ENCODE measurements at places on chromosomes 6 and 20. TPM values are rescaled to one million over a fixed set of nuclear protein-coding genes. Genes with fewer than 3 reads are reported as not detected.

EHMT2 gene
- total RNA-seq: 40.4 TPM

B3GAT2 gene
- not detected for total RNA-seq

PSMB1 gene
- 628 TPM for total RNA-seq

PLG gene
- total RNA-seq: not detected

FILIP1 gene
- total RNA-seq: 4.1 TPM

- H3K4me3 ChIP-seq: no peak overlapping the region
- peaks cover 25% of the 10 kb centered on the region for H3K4me1 ChIP-seq
- peak overlapping the region; percentile 69 for H3K27ac ChIP-seq
- no peaks in the 10 kb centered on the region for H3K27me3 ChIP-seq
- H3K36me3 ChIP-seq: no peaks in the 10 kb centered on the region
- peak; percentile 63 for DNase-seq
These were observed 119.4 kb downstream of the RFPL4B start for GRCh38 chr6:112466373-112467151.

- no peak overlapping the region for H3K4me3 ChIP-seq
- H3K4me1 ChIP-seq: peaks cover 18% of the 10 kb centered on the region
- no peak for DNase-seq
- H3K27ac ChIP-seq: no peak overlapping the region
- H3K36me3 ChIP-seq: no peaks in the 10 kb centered on the region
These were observed 18.7 kb downstream of the TFEB start for GRCh38 chr6:41716516-41717391.

DNA sequence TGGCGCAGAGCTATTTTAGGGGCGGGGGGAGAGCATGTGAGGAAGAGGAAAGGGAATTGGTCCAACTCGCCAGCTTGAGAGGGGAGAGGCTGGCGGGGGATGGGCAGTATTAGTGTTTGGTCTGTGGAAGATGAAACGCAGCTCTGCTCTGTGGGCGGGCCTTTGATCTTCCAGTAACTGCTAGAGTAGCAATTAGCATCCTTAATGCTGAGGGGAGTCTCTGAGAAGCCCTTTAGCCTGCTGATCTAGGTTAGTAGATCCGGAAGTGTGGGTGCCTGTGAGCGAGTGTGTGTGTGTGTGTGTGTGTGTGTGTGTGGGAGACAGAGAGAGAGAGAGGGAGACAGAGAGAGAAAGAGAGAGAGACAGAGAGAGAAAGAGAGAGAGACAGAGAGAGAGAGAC lies 117.2 kb upstream of the BACH2 start:
- no peaks in the 10 kb centered on the region for H3K36me3 ChIP-seq
- DNase-seq: no peak

DNA sequence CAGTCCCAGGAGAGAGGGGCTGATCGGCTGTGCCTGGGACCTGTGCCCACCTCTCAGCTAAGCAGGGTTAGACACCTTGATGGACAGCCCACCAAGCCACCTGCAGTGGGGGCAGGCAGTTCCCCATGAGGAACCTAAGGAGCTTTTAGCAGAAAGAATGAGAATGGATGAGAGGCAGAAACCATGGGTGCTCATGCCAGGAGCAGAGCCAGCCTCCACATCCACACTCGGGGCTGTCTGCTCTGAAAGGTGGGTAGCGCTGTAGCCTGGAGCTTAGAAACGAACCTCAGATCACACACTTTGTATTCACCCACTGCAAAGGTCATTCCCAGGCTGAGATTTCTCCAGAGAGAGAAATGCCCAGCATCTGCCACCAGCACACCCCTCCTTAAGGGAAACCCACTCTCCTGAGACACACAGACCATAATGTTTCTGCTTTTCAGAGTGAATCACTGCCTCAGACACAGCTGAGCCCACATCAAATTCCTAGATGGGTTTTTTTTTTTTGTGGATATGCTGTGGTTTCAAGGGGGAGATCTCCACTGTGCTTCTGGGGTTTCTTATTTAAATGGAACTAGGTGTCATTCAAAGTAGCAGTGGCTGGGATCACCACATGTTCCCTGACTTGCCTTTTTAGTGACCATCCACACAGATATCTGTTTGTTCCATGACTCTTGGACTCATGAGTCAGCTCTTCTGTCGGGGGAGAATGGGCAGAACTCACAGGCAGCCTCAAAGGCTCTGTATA lies 218.9 kb downstream of the EYA2 start:
- no peak for DNase-seq
- no peak overlapping the region for H3K27ac ChIP-seq
- H3K27me3 ChIP-seq: no peaks in the 10 kb centered on the region
- H3K36me3 ChIP-seq: no peaks in the 10 kb centered on the region
- no peak overlapping the region for H3K4me3 ChIP-seq
- H3K4me1 ChIP-seq: peaks cover 16% of the 10 kb centered on the region

GRCh38 chr6:11926594-11927407 lies 85.3 kb upstream of the HIVEP1 start:
- H3K27me3 ChIP-seq: no peaks in the 10 kb centered on the region
- no peak overlapping the region for H3K27ac ChIP-seq
- peaks cover 2% of the 10 kb centered on the region for H3K4me1 ChIP-seq
- DNase-seq: no peak
- no peak overlapping the region for H3K4me3 ChIP-seq

GRCh38 chr6:31681135-31681671 lies 336 bp upstream of the LY6G5C start:
- H3K4me3 ChIP-seq: peak overlapping the region; percentile 36
- H3K36me3 ChIP-seq: peaks cover 5% of the 10 kb centered on the region
- peaks cover 11% of the 10 kb centered on the region for H3K4me1 ChIP-seq
- peak; percentile 56 for DNase-seq
- no peak overlapping the region for H3K27ac ChIP-seq

GRCh38 chr6:63580704-63580961 lies 8.4 kb downstream of the LOC128125822 start:
- H3K27me3 ChIP-seq: no peaks in the 10 kb centered on the region
- no peak for DNase-seq
- no peaks in the 10 kb centered on the region for H3K4me1 ChIP-seq
- H3K27ac ChIP-seq: no peak overlapping the region
- H3K4me3 ChIP-seq: no peak overlapping the region

DNA sequence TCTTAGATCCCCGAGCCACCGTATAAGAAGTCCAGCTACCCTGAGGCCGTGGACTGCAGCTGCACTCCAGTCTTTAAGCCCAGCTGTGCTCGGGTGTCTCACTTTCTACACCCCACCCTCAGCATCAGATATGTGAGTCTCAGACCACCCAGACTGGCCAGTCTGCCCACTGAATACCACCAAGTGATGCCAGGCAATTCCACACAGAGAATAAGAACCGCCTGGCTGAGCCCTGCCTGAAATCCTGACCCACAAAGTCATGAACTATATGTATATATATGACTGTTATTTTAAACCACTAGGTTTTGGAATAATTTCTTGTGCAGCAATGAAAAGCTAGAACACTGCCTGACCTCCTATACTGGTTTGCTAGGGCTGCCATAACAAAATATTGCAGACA lies 106.7 kb downstream of the FOXF2 start:
- H3K4me1 ChIP-seq: no peaks in the 10 kb centered on the region
- no peak for DNase-seq
- H3K27me3 ChIP-seq: no peaks in the 10 kb centered on the region

- H3K27me3 ChIP-seq: no peaks in the 10 kb centered on the region
- no peak for DNase-seq
- H3K27ac ChIP-seq: no peak overlapping the region
- no peak overlapping the region for H3K4me3 ChIP-seq
- H3K4me1 ChIP-seq: no peaks in the 10 kb centered on the region
These were observed 138.0 kb downstream of the CARMIL1 start for GRCh38 chr6:25417046-25417605.

GRCh38 chr20:63264519-63264918 lies 8.1 kb upstream of the ARFGAP1 start:
- H3K27me3 ChIP-seq: peaks cover 71% of the 10 kb centered on the region
- H3K36me3 ChIP-seq: no peaks in the 10 kb centered on the region
- H3K4me1 ChIP-seq: no peaks in the 10 kb centered on the region
